ENCODE measurements at places on chromosomes 6 and 20.

DNA sequence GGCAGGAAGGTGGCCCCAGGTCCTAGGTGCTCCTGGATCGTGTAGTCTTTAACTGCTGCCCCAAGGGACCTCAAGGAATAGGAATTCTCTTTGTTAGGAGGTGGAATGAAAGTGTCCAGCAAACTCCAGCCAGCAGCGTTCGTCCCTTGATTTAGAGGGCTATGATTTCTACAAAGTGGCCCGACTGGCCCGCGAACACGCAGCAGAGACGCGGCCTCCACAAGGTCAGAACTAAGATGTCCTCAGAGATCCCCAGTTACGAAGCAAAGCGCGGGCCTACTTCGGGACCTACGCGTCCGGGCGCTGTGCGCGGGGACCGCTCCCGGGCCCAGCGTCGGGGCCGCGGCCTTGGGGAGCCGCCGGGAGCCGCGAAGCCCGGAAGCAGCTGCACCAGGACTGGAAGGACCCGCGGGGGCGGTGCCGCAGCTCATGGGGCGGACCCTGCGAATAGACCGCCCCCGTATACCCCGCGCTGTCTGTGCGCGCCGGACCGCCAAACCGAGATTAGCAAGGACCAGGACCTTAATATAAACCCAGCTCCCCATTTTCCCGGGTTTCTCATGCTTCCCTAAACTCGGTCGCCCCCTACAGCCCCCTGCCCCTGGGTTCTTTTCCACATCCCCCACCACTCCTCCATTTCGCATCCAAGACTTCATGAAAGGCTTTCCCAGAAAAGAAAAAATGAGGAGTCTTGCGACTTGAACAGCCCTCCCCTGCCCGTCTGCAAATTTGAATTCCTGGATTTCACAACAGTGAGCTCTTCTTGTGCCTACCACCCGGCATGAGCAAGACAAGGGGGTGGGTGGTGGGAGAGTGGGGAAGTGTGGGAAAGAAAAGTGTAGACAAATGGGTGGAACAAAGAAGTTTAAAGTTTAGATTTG is at the start of gene C6orf47:
TSS of gene C6orf47 (minus strand) at position 398 of the 881 bp plus-strand sequence. CDS start 831 bp downstream, outside the sequence.
- peak; percentile 76 for DNase-seq

DNA sequence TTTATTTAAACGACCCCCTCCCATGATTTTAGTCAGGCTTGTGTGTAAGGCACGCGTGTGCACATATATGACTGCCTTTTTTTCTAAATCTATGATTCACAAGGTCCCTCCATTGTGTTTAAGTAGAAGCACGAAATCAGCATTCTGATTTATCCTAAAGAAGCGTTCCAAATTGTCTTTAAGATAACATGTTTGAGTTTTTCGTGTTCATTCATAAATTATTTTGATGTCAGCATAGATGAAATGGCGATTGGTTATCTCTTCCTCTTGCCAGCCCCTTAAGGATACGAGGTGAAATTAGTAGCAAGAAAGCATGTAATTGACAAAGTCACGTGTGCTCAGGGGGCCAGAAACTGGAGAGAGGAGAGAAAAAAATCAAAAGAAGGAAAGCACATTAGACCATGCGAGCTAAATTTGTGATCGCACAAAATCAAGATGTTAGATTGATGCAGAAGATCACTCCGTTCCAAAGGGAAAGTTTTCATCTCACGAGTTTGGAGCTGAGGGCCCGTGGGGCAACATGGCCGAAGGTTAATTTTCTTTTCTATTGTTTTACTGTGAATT is at the start of gene LIN28B:
TSS of gene LIN28B (plus strand) at position 377 of the 564 bp plus-strand sequence. CDS start at position 521, 144 bp downstream.
- no peak for DNase-seq

DNA sequence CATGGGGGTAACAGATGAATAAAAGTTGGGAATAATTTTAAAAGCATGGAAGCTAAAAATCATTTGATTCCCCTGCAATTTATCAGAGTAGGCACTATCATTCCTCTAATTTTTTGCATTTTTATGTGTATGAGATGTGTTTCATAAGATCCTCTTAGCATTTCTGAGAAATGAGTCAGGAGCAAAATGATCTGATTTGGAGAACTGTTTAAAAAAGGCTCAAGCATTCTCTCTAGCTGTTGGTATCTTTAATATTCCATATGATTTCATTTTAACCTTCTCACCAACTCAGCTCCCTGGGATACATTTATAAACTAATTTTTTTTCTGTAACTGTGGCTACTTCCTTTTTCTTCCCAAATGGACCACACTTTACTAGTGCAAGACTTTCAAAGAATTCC is 60.9 kb downstream of the MCHR2 start:
- no peak for DNase-seq

GRCh38 chr6:168397012-168397411 is 44.0 kb upstream of the SMOC2 start:
- DNase-seq = no peak

- DNase-seq = no peak
These were observed 12.1 kb downstream of the LGSN start for GRCh38 chr6:63307581-63308246.

- DNase-seq = no peak
These were observed 198.7 kb upstream of the SGK1 start for GRCh38 chr6:134516582-134516981.

GRCh38 chr6:6631534-6632276 is 43.2 kb downstream of the LY86 start:
- no peak for DNase-seq

GRCh38 chr20:36463212-36464061 is 77.9 kb upstream of the MYL9 start:
- no peak for DNase-seq

GRCh38 chr6:126716032-126716431 is 376.1 kb downstream of the CENPW start:
- DNase-seq = no peak

- no peak for DNase-seq
These were observed 4.3 kb downstream of the TNNC2 start for GRCh38 chr20:45822857-45823256.

- DNase-seq = no peak
These were observed 190.8 kb upstream of the BMP2 start for GRCh38 chr20:6576726-6577125.

GRCh38 chr20:5504061-5504739 is 187.4 kb upstream of the PROKR2 start:
- DNase-seq = no peak

DNA sequence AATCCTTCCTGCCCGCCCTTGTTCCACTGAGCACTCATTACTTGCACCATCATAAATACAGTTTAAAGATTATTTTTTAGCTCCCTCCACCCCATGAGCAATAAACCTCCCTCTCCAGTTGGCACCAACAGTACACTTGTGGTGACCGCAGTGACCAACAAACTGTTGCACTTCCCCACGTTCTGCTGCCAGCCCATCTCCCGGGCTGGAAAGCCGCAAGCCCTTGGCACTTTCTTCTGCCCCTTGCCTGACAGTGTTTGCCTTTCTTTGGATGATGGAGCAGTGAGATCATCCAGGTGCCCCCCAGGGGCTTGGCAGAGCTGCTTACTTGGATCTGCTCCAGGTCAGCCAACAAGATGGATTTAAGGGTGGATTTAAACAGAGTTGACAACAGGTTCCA is 21.6 kb downstream of the KCNB1 start:
- DNase-seq = no peak

- DNase-seq = no peak
These were observed 83.4 kb downstream of the MAP7 start for GRCh38 chr6:136466777-136467176.

DNA sequence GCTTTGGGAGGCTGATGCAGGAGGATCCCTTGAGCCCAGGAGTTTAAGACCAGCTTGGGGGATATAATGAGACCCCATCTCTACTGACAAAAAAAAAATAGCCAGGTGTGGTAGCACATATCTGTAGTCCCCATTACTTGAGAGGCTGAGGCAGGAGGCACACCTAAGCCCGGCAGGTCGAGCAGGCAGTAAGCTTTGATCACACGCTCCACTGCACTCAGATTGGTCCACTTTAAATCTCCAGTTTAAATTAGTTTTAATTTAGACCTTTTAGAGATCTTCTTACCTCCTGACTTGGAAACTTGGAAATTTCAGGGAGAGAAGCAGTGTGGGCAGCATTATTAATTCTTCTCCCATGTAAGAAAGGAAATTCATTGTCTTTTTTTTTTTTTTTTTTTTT is 16.8 kb upstream of the PLCB4 start:
- DNase-seq = no peak

GRCh38 chr6:169337886-169338445 is 84.3 kb upstream of the THBS2 start:
- DNase-seq = no peak

GRCh38 chr6:3176562-3177355 is 19.4 kb upstream of the TUBB2A start:
- DNase-seq = peak; percentile 45

- no peak for DNase-seq
These were observed 769 bp upstream of the PDYN start for GRCh38 chr20:1994627-1995026.

DNA sequence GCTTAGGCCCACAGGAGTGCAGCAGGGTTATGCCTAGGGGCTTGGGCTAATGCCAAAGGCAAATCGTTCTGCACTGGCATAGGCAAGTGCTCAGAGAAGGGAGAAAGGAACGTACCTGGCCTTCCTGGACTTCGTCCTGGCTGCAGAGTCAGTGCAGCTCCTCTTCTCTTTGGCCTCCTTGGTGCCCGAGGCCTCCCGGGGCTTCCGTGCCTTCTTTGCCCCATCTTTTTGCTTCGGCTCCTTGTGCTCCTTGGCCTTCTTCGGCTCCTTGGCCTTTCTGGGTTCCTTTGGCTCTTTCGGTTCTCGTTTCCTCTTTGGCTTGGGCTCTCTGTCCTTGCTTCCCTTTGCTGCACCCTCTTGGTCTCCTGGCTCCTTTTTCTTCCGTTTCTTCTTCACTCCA is 85.2 kb downstream of the CHD6 start:
- DNase-seq = no peak

DNA sequence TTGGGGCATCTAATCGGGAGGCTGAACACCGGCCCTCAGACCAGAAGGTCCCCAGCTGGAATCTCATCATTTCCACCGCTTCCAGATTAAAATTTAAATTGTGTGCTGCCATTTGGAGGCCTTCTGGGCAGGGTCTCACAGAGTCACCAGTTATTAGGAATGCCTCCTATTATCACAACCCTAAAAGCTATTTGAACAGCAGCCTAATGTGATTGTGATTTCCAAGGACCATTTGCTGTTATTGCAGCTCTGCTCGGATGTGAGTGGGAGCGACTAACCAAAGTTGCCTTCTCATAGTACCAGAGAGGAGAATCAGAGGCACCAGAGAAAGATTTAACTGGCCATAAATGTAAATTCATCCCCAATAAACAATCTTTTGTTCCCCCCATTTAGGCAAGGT is 277.3 kb downstream of the RNF144B start:
- no peak for DNase-seq

- DNase-seq = no peak
These were observed 84.3 kb upstream of the MRPS10 start for GRCh38 chr6:42301986-42302385.

- no peak for DNase-seq
These were observed 669 bp upstream of the PEX6 start for GRCh38 chr6:42979523-42980177.

DNA sequence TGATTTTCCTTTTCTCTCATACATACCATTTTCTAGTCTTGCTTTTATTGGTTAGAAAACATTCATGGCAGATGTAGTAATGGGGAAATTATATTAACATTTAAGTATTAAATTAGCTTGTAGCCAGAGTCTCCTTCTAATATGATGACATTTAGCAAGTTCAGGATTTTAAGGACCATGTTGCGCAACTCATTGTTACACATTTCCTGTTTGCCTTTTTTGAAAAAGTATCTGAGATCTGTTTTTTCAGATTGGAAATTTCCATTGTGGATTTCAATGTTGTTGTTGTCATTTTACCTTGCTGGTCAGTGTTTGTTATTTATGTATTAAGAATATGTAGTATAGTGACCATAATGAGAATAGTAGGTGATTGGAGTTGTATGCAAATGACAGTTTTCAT is 38.7 kb downstream of the CDKAL1 start:
- DNase-seq = no peak

DNA sequence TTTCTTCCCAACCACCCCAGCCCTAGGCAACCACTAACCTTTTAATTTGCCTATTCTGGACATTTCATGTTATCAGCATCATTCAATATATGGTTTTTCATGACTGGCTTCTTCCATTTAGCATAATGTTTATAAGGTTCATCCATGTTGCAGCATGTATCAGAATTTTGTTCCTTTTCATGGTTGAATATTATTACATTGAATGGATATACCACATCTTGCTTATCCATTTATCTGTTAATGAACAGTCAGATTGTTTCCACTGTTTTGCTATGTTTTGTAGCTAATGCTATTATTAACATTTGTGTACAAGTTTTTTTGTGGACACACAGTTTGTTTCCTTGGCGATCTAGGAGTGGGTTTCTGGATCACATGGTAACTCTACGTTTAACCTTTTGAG is 3.0 kb upstream of the DNAAF9 start:
- DNase-seq = no peak

DNA sequence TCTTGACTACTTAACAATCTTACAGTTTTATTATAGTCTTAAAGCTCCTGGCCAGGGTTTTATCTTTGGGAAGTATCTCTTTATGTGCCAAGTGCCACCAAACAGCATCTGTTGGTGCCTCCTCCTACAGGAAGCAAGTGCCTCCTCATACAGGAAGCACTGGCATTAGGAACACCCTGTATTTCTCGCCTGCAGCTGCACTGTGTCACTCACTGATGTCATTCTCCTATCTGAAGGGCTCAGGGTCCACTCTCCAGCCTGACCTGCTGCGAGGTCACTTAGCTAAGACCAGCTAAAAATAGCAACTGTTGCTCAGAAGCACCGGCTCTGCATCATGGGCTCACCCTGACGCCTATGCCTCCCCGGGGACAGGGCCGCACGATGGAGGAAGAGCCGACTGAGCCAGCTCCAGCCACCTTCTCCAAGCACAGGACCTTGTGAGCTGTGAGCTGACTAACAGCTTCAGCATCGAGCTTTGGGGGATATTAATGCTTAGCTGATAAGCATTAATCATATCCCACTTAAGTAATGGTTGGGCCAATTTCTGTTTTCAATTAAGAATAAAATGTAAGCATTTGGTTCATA is 66.3 kb upstream of the CD93 start:
- no peak for DNase-seq

GRCh38 chr6:20866935-20867703 is 332.9 kb downstream of the CDKAL1 start:
- DNase-seq = no peak

- DNase-seq = no peak
These were observed 3.1 kb downstream of the LRP11 start for GRCh38 chr6:149860834-149861602.

DNA sequence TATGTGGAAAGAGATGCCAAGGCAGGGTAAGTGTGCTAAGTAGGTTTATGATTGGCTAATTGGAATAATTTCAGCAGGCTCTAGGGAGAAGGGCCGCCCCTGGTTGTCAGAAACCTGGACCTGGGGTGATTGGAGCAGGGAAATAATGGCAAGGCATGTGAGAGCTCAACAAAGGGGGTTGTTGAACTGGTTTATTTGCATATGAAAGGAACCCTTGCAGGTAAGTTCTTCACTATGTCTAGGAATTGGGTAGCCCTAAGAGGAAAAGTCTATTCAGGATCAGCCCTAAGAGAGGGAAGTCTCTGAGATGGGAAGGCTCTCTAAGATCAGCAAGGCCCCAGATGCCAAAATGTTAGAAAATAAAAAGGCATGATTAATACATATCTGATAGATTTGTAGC is 175.4 kb upstream of the PRND start:
- no peak for DNase-seq

All from stimulated activated CD4-positive, alpha-beta T cell treated with anti-CD3 and anti-CD28 coated beads, Interleukin-4, amount 100 ng/mL, for 24 hours (primary cell).